ENCODE measurements at places on chromosomes 6 and 20.

DNA sequence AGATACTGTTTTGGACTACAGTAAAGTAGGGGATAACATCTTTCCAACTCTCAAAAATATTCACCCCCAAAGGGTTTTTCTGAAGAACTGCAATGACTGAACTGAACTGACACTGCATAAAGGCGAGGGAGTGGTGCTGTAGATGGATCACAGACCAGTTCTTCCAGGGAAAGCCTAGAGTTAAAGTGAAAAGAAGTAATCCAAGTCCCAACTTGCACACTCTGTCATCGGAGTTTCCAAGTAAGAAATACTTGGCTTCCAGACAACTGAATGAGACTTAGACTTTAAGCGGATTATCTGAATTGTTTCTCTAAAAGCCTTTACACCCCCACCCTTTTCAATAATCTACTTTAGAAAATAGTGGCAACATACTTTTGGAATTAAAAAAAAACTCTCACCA is 134.1 kb upstream of the PREP start:
- DNase-seq = no peak

GRCh38 chr6:136539967-136540652 is 10.1 kb downstream of the MAP7 start:
- DNase-seq = no peak

GRCh38 chr20:16003310-16003709 is 569.9 kb downstream of the KIF16B start:
- no peak for DNase-seq

GRCh38 chr20:49925901-49926454 is 10.2 kb upstream of the RNF114 start:
- no peak for DNase-seq

- no peak for DNase-seq
These were observed 152.7 kb upstream of the ENPP5 start for GRCh38 chr6:46323312-46323965.

DNA sequence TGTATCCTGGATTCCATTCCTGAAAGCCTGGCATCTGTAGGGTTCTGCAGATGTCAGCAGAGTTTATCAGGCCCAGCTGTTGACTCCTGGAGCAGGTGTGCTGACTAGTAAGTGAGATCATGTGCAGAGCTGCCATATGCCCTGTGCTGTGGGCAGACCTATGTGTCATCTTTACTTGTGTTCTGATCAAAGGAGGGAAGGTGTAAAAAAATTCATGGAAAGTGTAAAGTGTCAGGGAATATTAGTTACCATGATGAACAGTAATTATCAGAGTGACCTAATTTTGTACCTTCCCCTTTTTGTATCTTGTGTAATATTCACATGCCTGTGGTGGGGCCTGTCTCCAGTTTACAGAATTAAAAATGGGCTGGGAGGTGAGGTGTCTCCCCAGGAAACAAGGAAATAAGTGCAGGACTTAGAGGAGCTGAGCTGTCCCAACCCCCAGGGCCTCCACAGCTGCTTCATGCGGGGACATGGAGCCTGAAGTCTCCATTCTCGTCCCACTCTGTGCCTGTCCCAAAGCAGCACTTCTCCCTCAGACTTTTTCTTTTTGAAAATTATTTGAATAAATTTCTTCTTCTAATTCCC is 148.2 kb upstream of the GGTLC1 start:
- no peak for DNase-seq

GRCh38 chr20:59289994-59290393 is 10.4 kb upstream of the EDN3 start:
- DNase-seq = no peak

GRCh38 chr20:4569865-4570264 is 151.8 kb upstream of the PRND start:
- DNase-seq = no peak

DNA sequence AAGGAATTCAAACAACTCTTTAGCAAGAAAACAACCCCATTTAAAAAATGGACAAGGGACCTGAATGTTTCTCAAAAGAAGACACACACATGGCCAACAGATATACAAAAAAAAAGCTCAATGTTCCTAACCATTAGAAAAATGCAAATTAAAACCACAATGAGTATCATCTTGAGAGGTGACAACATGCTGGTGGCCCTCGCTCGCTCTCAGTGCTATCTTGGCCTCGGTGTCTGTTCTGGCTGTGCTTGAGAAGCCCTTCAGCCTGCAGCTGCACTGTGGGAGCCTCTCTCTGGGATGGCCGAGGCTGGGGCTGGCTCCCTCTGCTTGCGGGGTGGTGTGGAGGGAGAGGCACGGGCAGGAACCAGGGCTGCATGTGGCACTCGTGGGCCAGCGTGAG is 13.4 kb downstream of the SPINT4 start:
- no peak for DNase-seq

DNA sequence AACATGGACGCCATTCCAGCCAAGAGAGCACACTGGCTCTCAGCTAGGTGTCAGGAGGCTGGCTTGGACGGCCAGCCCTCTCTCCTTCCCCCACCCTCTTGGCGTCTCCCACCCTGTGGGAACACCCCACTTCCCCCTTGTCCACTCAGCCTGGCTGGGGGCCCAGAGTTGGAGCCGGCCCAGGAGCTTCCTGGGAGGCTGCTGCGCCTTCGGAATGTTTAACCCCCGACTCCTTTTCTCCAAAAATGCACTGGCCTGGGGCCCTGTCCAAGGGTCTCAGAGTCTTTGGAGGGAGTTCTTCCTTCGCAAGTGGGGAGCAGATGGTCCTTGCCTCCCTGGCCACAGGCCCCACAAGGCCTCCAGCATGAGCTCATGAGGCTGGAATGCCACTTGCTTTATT is 4.1 kb downstream of the ADAM33 start:
- no peak for DNase-seq

DNA sequence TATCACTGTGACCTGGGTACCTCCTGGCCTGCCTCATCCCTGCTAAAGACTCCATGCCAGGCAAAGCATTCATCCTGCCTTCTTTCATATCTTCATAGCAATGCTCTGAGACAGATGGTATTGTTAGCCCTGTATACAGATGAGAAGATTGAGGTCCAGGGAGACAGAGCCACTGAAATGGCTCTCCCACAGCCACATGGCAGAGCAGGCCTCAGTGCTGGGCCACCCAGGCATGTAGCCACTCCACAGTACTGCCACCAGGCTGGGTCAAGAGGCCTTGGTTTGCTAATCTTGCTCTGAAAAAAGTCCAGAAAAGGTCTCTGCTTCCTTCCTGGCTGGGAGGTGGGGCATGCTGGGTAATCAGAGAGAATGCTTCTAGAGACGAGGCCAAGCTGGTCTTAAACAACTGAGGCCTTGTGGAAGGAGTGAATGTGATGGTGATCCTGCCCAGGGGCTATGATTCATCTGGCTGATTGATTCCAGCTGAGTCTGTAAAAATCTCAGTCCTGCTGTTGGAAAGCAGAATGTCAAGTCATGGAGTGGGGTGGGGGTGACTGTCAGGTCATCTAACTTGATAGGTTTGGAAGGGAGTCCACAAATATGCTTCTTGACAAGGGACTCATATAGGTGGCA is 29.8 kb downstream of the HM13 start:
- DNase-seq = no peak

DNA sequence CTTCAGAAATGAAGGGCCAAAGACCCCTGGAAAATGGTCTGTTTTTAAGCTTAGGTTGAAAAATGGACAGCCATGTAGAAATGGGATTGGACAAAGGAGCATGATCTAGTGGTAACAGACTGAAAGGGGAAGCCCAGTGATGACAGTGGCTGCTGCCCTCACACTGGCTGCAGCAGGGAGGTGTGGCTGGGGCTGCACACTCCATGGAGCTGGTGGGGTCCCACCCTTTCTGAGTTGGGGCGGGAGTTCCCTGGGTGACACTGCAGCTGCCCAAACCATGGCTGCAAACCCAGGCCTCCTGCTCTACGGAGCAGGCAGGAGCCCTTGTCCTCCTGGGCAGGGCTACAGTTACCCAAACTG is 8.5 kb upstream of the PACSIN1 start:
- DNase-seq = no peak

All from retina (tissue), 1 donor.